Stimulated activated CD4-positive, alpha-beta T cell treated with anti-CD3 and anti-CD28 coated beads, Interleukin-1b, Interleukin-23, amount 100 ng/mL, for 1 hour (primary cell): ENCODE measurements at places on chromosomes 2 and 18.

DNA sequence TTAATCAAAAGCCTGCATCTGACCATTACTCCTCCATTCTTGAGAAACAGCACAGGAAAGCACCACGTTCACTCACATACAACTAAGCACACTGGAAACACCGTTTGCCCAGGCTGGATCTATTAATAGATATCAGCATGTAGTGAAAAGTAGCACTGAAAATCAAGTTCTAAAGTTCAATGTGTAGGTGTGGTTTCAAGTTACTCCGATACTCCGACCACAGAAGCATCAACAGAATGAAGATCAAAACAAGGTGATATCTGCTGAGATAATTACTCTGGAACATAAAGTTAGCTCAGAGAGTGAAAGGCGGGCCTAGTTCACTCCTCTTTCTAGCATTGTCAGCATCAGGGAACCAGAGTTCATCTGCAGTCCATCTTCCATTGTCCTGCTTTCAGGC is 1367.4 kb upstream of the ACVR2A start:
- no peak for DNase-seq

DNA sequence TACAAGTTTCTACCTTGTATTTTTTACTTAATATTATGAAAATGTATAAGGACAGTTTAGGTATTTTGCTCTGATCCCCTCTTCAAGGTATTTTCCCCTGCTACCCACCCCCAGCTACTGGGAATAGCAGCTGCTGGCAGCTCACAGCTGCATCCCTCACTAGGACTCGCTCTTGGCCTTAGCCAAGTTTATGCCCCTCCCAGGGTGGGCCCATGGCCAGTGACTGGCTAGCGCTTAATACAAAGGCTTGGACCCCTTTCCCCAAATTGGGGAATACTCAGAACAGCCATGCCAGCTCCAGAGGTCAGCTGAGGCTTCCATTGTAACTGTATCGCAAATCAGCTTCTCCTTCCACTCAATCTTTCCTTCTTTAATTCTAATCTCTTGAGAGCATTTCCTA is 131.3 kb downstream of the GFPT1 start:
- DNase-seq: no peak

DNA sequence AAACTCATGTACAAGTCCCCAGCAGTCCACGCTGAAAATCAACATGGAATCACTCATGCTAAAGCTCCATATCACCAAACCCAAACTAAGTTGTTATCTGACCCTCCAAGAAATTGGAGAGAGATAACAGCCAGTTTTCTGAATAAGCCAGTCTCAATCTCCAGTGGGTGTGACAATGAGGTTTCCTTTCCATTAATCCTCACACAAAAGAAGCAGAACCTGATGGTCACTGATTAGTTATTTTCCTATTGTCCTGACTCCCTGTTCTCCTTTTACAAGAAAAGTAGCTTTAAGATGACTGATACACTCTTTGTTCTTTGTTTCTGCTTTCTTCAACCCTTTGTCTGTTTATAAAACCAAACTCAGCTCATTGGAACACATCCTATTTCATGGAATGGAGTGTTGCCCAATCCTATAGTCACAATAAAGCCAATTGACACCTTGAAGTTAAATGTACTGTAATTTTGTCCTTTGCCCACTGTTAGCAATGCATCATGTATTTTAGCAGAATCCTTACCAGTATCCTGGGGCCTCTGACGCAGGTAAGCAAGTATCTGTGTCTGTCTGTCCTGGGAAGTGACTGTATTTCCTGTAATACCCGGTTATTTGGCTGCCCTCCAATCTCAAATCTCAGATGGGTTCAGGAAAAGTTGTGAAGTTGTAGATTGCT is 30.6 kb upstream of the SH3RF3 start:
- no peak for DNase-seq

GRCh38 chr18:76499637-76500340 is 4.7 kb upstream of the ZNF516 start:
- no peak for DNase-seq

- no peak for DNase-seq
These were observed 10.1 kb downstream of the RRM2 start for GRCh38 chr2:10132596-10132995.

DNA sequence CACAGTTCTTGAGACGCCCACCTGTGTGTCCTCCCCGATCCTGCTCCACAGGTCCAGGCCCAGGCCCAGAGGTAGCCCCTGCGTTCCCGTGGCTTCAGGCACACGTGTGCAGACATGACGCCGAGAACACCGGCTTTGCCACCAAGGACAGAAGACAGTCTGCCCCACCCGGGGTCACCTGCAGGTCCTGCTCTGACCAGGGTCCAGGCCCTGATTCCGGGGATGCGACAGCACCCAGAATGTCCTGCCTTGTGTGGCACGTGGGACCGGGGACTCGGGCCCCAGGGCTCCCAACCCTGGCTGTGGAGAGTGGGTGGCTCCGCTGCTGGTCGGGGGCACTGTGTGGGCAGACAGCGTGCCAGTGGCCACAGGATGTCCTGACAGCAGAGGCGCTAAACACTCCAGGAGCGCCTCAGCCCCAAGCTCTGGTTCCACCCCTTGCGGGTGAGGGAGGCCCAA is 36.9 kb downstream of the ADI1 start:
- no peak for DNase-seq

DNA sequence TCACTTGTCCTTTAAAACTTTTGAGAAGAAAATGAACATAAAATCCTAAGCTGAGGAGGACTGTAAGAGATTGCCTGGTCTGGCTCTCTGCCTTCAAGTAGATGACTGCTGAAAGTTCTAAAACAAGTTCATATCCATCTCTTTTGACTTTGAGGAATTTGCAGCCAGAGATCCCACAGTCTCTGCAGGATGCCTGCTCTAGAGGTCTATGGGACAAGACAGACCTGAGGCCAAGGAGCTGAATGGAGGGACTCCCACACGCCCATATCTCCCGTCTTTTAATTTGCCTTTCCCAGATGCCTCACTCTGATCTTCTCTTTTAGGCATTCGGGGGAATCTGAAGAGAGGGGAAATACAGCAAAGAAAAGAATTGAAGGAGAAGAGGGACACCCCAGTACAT is 255.9 kb upstream of the RASGRP3 start:
- no peak for DNase-seq

GRCh38 chr18:68791801-68792200 is 6.1 kb upstream of the CCDC102B start:
- DNase-seq: no peak

- no peak for DNase-seq
These were observed 62.5 kb downstream of the REEP1 start for GRCh38 chr2:86274918-86275275.

DNA sequence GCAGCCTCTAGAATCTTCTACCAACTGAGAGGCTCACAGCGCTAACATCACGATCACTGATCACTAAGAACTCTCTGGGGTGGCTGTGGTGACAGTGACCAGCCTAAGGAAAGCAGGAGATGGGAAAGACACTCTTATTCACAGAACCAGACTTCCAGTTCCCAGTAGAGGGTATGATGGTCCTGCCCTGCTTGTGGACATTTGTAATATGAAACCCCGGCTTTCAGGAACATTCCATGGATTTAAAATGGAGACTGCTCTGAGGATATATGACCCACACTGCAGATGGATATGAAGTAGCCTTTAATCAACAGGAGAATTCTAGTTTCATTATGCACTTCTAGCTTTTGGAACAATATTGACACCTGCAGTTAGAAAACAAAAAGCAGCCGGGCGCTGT is 131.8 kb downstream of the AFF3 start:
- DNase-seq: no peak

GRCh38 chr2:7083580-7084509 is 166.6 kb downstream of the RNF144A start:
- no peak for DNase-seq

DNA sequence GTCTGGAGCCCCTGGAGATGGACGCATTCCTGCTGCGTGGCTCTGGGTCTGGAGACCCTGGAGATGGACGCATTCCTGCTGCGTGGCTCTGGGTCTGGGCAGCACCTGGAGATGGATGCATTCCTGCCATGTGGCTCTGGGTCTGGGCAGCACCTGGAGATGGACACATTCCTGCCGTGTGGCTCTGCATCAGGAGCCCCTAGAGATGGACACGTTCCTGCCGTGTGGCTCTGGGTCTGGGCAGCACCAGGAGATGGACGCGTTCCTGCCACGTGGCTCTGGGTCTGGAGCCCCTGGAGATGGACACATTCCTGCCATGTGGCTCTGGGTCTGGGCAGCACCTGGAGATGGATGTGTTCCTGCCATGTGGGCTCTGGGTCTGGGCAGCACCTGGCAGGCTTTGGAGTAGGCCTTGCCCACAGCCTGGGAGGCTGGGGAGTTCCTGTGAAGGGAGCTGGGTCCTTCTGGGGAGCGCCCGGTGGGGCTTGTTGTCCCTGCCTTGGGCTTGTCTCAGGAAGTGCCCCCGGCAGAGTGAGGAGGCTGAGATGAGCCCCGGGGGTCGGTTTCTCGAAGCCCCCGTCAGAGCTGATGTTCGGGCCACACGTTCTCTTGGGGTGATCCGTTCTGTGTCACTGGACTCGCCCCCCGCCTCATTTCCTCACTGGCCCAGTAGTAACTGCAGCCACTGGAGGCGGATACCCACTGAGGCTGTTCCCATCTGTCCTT is 41.0 kb downstream of the SH3BP4 start:
- DNase-seq: no peak

GRCh38 chr18:75915941-75916623 is 488.6 kb upstream of the SMIM21 start:
- DNase-seq: no peak

DNA sequence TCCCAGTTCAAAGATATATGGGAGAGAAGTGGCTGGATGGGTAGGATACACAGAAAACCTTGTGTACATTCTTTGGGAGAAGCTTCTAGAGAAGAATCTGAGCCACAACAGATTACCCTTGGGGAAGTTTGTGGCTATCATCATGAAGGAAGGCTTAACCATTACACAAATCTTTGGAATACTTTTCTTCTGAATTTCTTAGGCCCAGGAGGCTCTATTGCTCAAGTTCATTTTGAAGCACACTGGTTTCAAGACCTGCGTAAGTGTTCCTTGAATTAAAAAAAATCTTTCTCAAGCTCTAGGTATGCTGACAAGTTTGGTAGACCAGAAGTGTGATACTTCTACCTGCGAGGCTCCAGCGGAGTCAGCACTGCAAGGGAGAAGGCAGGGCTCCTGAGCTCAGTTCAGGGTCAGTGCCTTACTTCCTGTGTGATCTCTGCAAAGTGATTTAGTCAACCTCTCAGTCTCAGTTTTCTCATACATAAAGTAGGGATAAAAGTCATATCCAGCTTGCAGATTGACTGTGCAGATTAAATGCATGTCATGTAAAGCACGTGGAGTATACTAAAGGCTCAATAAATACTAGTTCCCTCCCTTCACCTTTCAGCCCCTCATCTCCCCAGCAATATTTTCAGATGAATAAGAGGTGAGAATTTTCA is 438.6 kb downstream of the DLGAP1 start:
- no peak for DNase-seq

DNA sequence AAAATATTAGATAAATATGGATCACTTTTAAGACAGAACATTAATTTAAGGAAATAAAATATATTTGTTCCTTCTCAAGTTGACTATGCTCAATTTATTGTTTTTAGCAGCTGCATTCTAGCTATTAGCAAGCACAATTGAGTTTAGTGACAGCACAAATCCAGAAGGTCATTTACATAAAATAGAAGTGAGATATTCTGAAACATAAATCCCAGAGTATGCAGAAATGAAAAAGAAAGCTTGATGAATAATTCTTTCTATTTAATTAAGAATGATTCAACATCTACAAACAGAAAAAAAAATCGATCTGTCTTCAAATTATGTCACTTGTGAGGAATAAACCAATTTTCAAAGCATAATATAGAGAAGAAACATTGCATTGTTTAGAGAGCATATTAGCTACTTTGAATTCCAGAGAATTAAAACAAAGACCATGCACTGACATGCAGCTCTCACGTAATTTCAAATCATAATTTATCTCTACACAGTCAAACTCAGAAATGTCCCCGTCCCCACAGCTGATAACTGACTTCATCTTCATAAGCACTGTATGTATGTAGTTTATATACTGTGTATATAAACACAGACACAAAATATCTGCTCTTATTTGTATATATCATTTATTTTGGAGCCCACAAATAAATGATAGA is 458.4 kb downstream of the TMX3 start:
- no peak for DNase-seq

GRCh38 chr2:167857416-167857815 is 390.0 kb downstream of the STK39 start:
- no peak for DNase-seq

DNA sequence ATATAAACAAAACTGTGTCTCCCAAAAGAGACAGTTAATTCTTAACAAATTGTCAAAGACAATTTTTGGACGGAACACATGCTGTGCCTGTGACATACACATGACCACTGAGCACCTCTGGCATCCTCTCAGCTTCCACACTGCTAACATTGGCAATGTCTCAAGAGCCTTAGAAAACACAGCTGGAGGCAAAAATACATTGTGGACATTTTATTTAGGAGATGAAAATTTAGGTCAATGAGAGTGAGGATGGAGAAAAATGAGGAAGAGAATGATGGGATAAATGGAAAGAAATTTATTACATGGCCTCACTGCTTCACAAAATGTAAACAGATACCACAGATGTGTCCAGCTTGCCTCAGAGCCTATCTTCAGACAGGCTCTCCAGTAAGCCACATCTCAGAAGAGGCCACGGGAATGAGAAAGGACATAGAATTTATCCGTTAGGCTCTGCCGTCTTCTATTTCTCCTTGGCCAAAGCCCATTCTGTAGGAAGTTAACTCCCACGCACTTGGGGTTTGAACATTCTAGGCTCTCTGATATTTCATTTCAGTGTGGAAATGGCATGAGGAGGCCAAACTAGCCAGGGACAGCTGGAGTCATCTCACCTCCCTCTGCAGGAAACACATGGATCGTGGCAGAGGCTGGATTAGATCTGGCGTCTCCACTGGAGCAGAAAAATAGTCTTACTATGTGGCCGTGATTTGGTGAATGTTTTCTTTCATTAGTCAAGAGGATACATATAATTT is 519.4 kb upstream of the DSEL start:
- DNase-seq: no peak

DNA sequence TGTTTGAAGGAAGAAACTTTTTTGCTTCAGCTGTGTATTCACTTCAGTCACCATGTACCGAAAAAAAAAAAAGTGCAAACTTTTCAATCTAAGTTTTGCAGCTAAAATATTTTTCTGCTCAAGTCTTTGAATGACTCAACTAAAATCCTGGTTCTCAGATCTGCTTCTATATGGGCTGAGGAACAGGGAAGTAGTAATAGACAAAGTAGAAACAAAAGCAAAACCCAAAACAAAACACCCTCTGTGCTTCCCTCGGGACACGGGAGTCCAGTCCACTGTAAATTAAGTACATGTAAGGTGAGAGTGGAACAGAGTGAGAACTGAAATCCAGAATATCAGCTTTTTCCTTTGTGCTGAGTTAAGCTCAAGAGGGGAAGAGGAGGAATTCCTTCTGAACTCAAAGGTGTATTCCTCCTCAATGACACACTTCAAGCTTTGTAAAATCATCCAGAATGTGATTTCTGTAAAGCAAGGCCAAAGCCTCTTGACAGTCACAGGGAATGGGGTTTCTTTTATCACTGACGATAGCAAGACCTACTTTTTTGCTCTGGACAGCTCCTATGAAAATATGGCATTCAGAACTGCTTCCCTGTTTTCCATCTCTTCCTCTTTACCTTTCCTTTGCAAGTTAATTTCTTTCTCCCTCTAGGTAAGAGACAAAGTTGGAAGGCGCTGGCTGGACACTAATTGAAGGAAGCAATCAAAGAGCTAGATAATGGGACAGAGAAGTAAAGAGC is 433.5 kb upstream of the MMADHC start:
- no peak for DNase-seq

- no peak for DNase-seq
These were observed 102.7 kb downstream of the MAP2 start for GRCh38 chr2:209526561-209526960.
